ENCODE measurements at places on chromosomes 16 and 17.
A peak's percentile ranks its signal among the peaks of the same experiment; 100 is the strongest.

GRCh38 chr16:5615868-5616642, 518.5 kb upstream of the EEF2KMT start:
- DNase-seq: peak; percentile 16

DNA sequence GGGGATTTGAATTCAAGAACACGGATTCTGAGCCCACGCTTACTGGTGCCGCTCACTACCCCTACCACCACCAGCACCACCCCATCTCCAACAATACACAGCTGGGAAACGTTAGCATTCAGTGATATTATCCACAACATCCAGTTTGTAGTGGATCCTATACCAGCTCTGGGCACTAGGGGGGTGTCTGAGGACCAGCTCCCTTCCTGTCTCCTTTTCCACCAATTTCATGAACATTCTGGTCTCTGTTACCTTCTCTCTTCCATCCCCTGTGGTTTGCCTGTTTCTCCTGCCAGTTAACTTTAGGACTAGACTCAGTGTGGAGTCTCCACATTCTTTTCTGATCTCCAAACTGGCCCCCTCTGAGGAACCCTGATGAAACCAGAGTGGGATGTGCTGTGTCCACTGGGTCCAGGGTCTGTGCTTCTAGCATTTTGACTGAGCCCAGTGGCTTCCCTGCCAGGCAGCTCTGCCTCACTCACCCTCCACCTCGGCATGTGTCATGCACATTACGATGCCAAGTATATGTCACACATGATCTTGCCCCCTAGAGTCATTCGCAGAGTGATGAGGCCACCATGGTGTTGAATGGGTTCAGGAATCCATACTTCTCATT, 187.0 kb upstream of the CDH13 start:
- no peak for DNase-seq

- DNase-seq: no peak
Observed at GRCh38 chr16:1019231-1020090, 37.9 kb downstream of the SOX8 start.

- no peak for DNase-seq
Observed at GRCh38 chr17:10183931-10184930, 14.2 kb downstream of the GAS7 start.
